Adrenal gland (tissue), 19 donors: ENCODE measurements at places on chromosomes 6 and 20. TPM values are rescaled to one million over a fixed set of nuclear protein-coding genes. Genes with fewer than 3 reads are reported as not detected.

DNA sequence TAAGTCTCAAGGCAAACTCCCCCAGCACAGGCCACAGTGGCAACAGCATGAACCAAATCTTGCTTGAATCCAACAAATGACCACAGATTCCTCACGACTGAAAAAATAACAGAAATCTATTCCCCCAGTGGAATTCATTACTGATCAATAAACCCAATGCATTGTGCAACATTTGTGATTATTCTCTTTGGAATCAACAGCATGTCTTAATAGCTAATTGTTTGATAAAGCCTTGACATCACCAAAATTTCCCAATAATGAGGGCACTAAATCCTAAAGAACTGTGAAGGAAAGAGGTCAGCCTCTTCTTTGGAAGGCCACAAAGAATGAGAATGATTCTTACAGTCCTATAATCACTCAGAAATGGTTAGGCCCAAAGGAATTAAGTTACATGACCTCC, 5.8 kb downstream of the SCML4 start:
- DNase-seq = no peak
- H3K36me3 ChIP-seq = no peaks in the 10 kb centered on the region
- H3K4me1 ChIP-seq = no peaks in the 10 kb centered on the region
- no peak overlapping the region for H3K4me3 ChIP-seq
- no peak overlapping the region for H3K27ac ChIP-seq

The TCP11 gene
- total RNA-seq = 0.40 TPM

The ABHD16B gene
- not detected for total RNA-seq

- no peaks in the 10 kb centered on the region for H3K36me3 ChIP-seq
- no peak for DNase-seq
- H3K4me1 ChIP-seq = no peaks in the 10 kb centered on the region
- no peak overlapping the region for H3K4me3 ChIP-seq
- no peak overlapping the region for H3K27ac ChIP-seq
- no peaks in the 10 kb centered on the region for H3K27me3 ChIP-seq
Measured at GRCh38 chr6:73801652-73802268, 105.8 kb downstream of the CD109 start.

DNA sequence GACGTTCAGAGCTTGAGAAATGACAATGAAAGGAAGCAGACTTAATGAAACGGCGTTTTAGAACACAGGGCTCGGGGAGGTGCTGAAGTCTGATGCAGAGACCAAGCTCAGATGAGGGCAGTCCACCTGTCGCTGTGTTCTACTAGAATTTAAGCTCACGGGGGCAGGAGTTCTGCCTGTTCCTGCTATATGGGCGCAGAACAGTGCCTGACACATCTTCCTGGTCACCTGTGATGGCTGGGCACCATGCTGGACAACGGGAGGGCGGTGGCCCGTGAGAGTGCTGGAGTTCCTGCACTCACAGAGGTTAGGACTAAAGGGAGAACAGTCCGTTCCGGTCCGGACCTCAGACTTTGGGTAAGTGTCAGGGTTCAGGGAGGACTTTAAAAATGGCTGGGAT, 130.6 kb downstream of the ERMARD start:
- no peaks in the 10 kb centered on the region for H3K27me3 ChIP-seq
- no peak overlapping the region for H3K4me3 ChIP-seq
- no peak for DNase-seq
- H3K4me1 ChIP-seq = no peaks in the 10 kb centered on the region
- H3K27ac ChIP-seq = no peak overlapping the region

The CCN6 gene
- total RNA-seq = not detected

DNA sequence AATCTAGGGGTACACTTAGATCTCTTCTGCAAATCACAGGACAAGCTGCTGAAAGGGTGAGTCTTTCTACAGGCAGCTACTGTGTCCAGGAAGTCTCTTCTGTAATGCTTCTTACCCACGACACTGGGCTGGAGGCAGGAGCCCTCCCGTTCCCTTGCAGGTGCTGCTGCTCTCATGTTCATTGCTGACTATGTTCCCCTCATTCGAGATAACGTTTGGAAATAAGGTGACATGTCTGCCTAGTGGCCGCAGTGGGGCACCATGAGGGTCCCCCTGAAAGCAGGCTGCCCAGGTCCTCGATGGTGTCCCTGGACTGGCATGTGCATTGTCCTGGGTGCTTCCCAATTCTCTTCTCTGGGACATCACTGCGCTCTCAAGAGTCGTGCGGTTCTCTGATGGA, 74.7 kb downstream of the SYNJ2 start:
- H3K4me1 ChIP-seq = peaks cover 25% of the 10 kb centered on the region
- H3K36me3 ChIP-seq = no peaks in the 10 kb centered on the region
- H3K27me3 ChIP-seq = no peaks in the 10 kb centered on the region
- H3K27ac ChIP-seq = no peak overlapping the region
- DNase-seq = no peak
- no peak overlapping the region for H3K4me3 ChIP-seq

DNA sequence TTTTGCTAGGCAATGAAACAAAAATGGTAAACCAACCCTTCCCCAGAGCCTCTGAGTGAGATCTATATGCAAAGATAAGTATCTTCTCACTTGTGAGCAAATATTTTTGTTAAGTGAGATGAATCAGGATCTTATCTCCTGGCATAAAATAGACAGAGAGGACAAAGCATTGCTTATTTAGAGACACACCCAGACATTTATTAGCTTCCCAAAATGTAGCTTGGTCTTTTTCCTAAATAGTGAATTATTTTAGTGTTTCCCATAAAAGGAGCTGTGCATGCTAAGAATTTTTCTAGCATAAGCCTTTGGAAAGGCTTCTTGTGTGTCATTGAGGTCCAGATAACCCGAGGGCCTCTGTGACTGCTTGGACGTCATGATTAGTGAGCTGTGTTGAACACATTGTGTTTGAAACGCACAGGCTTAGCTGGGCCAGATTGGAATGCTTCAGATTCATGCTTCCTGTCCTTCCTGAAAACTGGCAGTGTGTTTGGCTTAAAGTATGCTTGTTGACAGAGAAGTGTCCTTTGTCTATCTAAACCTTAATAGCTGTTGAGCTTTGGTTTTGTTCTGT, 16.5 kb downstream of the MTHFD1L start:
- peaks cover 21% of the 10 kb centered on the region for H3K4me1 ChIP-seq
- H3K27ac ChIP-seq = peak overlapping the region; percentile 67

DNA sequence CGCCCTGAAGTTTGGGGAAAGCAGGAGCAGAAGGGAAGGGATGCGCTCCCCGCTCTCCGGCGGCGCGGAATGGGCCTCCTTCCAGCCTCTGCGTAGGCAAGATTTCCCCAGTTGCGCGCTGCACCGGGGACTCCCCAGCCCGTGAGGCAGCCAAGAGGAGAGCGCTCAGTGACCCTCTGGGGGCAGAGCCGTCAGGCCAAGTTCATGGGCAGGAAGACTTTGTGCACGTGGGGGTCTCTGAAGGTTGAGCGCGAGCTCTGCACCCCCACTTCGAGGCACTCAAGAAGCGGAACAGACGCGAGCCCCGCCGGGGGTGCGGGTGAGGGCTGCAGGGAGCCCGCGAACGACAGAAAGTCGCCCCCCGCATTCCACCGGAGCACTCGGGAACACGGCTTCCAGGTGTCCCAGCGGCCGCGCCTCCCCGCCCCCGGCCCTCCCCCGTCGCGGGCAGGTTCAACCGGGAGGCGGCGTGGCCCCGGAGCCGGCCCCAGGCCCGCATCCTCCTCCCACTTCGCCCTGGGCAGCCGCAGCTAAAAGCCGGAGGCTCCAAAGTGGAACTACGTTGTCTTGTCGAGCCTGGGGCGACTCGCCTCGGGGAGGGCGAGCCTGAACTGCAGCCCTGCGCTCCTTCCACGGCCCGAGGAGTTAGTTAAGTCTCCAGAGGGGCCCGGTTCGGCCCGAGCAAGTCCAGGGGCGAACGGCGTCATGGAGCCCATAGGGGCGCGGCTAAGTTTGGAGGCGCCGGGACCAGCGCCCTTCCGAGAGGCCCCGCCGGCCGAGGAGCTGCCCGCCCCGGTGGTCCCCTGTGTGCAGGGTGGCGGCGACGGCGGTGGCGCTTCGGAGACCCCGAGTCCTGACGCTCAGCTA, at the start of gene PPP1R3G:
Gene PPP1R3G (plus strand): TSS at position 561 of the 867 bp plus-strand sequence. CDS start 145 bp downstream, at position 706.
- peaks cover 26% of the 10 kb centered on the region for H3K4me1 ChIP-seq
- peak; percentile 77 for DNase-seq
- peak within 1 kb of the TSS; percentile 75 for H3K4me3 ChIP-seq

The CEP57L1 gene
- 13.5 TPM for total RNA-seq

- DNase-seq = peak; percentile 53
- H3K27ac ChIP-seq = no peak overlapping the region
- H3K36me3 ChIP-seq = no peaks in the 10 kb centered on the region
- H3K4me1 ChIP-seq = peaks cover 11% of the 10 kb centered on the region
Measured at GRCh38 chr6:31070711-31071197, 41.6 kb downstream of the C6orf15 start.

The PPP1R10 gene
- total RNA-seq = 58.5 TPM
